Stimulated activated CD8-positive, alpha-beta memory T cell treated with anti-CD3 and anti-CD28 coated beads, Interleukin-7, amount 100 ng/mL, for 48 hours (primary cell): ENCODE measurements at places on chromosomes 16 and 17.

- no peak for DNase-seq
Measured at GRCh38 chr16:83714286-83714685, 93.5 kb upstream of the HSBP1 start.

GRCh38 chr16:66342294-66342900 is 24.1 kb upstream of the CDH5 start:
- no peak for DNase-seq

DNA sequence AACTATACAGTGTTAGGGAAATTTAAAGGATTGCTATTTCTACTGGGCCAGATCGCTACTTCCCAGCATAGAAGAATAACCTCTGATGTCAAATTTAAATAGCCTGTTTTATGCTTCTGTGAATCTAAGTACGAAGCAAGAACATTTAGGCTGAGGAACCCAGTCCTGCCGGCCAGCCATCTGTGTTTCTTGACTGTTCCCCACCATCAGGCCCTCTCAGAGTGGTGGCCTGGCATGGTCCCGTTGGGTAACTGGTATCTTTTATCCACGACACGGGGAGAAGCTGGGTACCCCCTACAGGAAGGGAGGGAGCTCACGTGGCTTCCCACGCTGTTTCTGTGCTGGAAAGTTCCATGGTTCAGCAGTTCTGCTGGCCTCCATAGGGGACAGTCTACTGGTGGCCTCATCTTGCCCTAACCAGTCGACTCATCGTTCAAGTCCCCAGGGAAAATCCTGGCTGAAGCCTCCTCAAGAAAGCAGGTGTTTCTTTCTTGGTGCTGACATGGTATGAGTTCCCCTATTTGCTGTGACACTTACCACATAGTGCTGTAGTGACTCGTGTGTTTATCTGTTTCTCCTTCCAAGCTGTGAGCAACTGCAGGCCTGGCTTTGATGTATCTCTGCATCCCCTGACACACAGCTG is 201.7 kb upstream of the NLRP1 start:
- no peak for DNase-seq

- no peak for DNase-seq
Measured at GRCh38 chr16:56057151-56057550, 134.1 kb upstream of the GNAO1 start.

DNA sequence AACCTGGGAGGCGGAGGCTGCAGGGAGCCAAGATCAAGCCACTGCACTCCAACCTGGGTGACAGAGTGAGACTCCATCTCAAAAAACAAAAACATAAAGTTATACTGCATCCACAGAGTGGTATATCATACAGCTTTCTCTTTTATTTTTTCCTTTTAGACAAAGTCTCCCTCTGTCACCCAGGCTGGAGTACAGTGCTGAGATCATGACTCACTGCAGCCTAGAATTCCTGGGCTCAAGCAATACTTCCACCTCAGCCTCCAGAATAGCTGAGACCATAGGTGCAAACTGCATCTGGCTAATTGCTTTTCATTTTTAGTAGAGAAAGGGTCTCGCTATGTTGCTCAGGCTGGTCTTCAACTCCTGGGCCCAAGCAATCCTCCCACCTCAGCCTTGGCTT is 10.0 kb upstream of the COPRS start:
- no peak for DNase-seq

GRCh38 chr17:76840884-76841775 is 27.1 kb upstream of the MGAT5B start:
- no peak for DNase-seq

DNA sequence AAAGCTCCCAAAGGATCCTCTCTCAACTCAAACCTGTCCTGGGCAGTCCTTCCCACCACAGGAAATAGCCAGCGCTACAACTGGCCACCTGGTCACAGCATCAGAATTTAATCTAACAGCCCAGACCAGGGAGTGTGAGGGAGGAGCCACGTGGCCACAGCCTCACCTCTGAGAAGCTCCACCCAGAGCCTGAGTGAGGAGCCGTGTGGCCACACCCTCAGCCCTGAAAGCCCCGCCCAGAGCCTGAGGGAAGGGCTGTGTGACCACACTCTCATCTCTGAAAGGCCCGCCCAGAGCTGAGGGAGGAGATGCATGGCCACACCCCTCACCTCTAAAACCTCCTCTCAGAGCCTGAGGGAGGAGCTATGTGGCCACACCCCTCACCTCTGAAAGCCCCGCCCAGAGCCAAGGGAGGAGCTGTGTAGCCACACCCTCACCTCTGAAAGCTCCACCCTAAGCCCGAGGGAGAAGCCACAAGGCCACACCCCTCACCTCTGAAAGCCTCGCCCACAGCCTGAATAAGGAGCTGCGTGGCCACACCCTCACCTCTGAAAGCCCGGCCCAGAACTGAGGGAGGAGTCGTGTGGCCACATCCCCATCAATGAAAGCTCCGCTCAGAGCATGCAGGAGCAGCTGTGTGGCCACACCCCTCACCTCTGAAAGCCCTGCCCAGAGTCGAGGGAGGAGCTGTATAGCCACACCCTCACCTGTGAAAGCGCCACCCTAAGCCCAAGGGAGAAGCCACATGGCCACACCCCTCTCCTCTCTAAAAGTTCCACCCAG is 28.6 kb downstream of the SLC38A8 start:
- peak; percentile 77 for DNase-seq

DNA sequence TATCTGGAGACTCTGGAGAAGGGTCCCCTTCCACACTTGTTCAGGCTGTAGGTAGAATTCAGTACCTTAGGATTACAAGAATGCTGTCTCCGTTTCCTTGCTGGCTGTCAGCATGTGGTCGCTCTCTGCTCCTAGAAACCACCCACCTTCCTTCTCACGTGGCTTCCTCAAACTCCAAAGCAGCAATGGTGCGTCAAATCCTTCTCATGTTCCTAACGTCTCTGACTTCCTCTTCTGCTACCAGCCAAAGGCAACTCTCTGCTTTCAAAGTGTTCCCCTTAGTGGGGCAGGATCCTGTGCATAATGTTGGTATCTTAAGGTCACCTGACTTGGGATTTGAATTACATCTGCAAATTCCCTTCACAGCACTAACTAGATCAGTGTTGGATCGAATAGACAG is 30.9 kb upstream of the DYNLRB2 start:
- DNase-seq: no peak

- peak; percentile 10 for DNase-seq
Measured at GRCh38 chr17:596763-597644, 117.6 kb downstream of the VPS53 start.

DNA sequence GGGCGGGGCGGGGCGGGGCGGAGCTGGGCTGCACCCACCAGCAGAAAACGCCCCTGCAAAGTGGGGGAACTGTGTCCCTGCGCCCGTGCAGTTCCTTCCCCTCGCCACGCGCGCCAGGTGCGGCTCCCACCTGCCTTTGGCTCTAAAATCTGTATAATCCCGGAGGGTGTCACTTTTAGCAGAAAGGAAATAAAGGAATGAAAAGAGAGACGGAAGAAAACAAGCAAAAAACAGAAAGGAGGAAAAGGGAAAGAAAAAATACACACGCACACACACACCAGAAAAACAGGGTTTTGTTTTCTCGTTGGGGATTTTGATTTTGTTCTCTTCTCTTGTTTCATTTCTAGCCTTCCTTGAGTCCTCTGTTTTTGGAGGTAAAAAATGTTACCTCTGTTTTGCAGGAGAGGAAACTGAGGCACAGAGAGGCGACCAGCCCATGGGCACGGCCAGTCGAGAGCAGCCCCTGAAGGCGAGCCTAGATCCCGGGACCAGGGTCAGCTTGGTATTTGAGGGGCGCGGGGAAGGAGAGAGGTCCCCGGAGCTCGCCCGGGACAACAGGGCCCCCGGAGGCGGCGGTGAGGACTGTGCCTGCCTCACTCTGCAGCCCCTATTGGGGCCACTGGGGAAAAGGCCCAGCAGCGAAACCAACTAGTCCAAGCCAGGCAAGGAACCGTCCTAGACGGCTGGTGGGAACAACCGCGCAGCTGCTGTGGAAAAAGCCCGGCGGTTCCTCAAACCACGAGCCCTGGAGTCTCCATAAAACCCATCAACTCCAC is 594 bp upstream of the CARHSP1 start:
- DNase-seq: no peak

DNA sequence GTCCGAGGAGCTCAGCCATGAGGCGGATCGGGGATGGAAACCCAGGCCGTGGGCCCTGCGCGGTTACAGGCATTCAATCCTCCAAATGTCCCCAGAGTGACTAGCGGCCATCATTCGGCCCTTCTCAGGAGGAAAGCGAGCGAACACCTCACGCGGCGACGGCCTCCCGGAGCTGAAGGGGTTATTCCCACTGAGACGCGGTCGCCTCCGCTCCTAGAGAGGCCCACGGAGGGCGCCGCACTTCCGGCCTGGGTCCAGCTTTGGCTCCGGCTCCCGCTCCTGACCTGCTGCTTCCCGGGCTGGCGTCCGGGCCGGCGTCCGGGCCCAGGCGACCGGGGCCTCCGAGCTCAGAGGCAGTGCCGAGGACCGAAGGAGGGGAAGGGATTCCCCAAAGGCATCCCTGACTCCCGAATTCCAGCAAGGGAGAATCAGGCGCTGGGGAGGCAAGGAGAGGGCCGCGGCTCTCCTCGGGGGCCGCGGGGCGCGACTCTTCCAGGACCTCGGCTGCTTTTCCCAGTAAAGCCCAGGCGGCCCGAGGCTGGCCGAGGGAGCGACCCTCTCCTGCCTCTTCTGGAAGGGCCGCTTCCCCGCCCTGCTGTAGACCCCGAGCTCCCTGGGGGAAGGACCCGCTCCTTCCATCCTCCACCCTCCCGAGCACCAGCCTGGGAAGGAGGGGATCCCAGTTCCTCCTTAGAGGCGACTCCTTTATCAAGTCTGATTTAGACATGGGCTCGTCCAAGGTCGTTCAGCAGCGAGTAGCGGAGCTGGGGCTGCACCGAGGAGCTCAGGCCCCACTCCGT is 18.6 kb upstream of the ZNF629 start:
- DNase-seq: no peak

GRCh38 chr17:68600067-68600930 is 868 bp downstream of the FAM20A start:
- DNase-seq: no peak

- DNase-seq: no peak
Measured at GRCh38 chr16:68744744-68745280, 7.7 kb downstream of the CDH1 start.

DNA sequence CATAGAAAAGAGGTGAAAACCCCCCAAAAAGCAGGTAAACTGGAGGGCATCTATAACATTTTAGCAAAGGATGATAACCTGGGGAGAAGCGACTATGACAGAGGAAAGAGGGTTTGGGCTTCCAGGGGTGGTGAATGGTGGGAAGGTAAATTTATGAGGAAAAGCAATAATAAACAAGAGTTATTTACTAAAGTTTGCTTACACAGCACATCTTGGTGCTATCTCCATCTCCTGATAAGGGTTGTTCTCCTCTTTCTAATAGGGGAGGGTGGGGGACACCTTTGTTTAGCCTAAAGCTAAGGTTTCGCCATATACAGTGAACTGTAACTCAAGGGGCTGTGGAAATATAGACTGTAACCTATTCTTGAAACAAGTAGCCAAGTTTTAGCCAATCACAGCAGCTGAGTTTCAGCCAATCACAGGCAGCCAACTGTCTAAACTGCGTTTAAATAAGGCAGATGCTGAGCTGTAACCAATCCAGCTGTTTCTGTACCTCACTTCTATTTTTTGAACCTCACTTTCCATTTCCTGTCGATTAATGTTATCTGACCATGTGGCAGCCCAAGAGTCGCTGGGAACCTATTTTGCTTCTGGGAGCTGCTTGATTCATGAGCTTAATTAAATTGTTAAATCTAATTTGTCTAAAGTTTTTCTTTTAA is 191.8 kb downstream of the MAP2K6 start:
- no peak for DNase-seq

- DNase-seq: no peak
Measured at GRCh38 chr17:61862105-61862574, 1.2 kb downstream of the BRIP1 start.

DNA sequence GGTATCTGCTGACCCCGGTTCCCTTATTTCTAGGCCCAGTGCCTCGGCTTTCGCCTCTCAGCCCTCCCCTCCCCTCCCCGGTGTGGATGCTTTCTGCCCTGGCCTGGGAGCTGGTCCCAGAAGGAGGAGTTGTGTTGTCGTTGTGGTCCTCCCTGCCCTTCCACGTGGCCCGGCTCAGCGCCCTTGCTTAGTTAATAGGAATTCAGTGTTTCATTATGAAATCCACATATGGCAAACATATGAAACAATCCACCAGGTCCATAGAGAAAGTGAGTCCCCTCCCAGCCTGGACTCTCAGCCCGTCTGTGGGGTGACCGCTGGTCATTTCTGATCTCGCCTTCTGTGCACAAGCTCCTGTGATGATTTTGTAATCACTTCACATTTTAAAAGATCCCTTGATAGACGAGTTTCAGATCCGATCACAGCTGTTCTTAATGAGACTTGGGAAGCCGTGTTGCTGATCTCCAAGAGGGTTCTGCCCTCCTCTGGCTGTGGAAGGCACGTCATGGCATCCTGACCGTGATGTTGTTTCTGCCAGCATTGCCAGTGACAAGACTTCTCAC is 112.1 kb downstream of the BANP start:
- no peak for DNase-seq

- no peak for DNase-seq
Measured at GRCh38 chr17:78409191-78409928, 30.9 kb downstream of the PGS1 start.

GRCh38 chr17:20300436-20300934 is 166.9 kb downstream of the LGALS9B start:
- no peak for DNase-seq

- DNase-seq: no peak
Measured at GRCh38 chr16:84616515-84616914, 1.4 kb downstream of the COTL1 start.

- DNase-seq: no peak
Measured at GRCh38 chr16:57590654-57591085, 37.8 kb upstream of the ADGRG1 start.

GRCh38 chr17:15134363-15134762 is 130.8 kb downstream of the PMP22 start:
- DNase-seq: no peak

DNA sequence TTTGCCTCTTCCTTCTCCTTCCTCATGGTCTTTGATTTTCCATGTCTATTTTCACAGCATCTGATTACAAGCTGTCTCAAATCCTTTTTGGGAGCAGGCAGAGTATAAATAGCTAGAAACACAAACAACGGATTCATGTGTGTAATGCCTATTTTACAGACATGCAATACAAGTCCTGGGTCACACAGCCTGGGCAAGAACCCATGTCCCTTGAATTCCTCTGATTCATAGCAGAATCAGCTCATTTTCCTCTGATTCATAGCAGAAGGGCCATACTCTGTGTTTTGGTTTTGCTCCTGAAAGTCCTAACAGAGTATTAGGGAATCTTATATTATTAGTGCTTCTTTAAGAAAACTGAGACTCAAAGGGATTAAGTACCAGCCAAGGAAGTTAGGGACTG is 71.3 kb downstream of the IRX5 start:
- DNase-seq: no peak

GRCh38 chr16:24609740-24610415 is 70.5 kb downstream of the RBBP6 start:
- no peak for DNase-seq

DNA sequence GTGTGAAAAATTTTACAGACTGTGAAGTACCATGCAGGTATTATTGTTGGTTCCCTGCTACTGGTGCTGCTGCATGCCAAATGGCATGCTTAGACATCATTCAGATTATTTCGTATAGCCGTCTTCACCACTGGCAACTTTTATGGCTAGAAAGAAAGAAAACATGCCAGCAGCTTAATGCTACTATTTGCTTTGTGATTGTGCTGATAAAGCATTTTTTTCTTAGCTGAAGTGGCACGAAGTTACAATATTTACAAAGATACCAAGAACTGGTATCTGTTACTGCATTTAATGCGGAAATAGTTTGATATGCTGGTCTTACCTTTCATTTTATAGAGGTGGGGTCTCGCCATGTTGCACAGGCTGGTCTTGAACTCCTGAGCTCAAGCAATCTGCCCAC is 8.2 kb downstream of the ZNHIT3 start:
- no peak for DNase-seq

- DNase-seq: no peak
Measured at GRCh38 chr16:19722269-19722952, 4.3 kb downstream of the IQCK start.
